ENCODE measurements at places on chromosomes 7 and 10.
A peak's percentile ranks its signal among the peaks of the same experiment; 100 is the strongest.

DNA sequence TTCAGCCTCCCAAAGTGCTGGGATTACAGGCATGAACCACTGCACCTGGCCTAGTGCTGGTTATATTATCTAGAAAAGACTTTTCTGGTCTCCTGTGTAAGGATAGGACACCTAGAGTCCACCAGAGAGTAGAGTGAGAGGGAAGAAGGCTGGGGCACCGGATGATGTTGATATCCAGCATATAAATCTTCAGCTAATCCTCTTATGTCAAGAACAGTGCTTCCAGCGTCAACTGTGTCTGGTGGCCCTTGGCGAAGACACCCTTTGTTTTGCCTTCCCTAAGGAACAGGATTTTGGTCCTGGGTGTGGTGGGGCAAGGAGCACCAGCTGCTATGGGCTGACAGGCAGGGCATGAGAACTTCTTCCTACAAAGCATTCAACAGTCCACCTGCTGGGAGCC, 16.3 kb upstream of the INMT start:
- no peak for DNase-seq

GRCh38 chr7:258476-259190, 31.3 kb upstream of the FOXL3 start:
- DNase-seq, result no peak

DNA sequence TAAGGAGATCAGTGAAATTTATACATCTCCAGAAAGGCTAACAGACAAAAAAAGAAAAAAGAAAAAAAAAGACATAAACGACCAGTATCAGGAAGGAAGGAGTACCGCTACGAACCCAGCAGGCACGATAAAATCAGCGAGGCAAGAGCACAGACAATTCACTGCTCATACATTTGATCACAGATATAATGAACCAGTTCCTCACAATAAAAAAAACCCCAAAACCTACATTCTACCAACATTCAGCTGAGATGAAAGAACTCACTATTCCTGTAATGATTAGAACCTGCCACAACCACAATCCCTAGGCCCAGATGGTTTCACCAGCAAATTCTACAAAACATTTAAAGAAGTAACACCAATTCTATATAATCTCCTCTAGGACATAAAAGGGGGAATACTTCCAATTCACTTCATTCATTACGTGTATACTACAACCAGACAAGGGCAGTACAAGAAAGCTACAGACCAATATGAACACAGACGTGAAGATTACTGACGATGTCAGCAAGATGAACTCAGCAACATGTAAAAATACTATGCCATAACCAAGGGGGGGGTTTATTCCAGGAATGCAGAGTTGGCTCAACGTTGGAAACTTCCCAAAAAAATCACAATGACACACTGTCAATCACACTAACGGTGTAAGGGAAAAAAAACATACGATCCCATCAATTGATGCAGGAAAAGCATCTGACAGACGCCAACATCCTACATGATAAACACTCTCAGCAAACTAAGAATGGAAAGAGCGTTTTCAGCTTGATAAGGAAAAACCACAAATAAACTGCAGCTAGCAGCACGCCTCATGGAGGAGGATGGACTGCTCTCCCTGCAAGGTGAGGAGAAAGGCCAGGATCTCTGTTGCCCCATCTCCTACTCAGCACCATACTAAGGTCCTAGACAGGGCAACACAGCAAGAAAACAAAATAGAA, 256.2 kb downstream of the ELFN1 start:
- DNase-seq, result no peak

DNA sequence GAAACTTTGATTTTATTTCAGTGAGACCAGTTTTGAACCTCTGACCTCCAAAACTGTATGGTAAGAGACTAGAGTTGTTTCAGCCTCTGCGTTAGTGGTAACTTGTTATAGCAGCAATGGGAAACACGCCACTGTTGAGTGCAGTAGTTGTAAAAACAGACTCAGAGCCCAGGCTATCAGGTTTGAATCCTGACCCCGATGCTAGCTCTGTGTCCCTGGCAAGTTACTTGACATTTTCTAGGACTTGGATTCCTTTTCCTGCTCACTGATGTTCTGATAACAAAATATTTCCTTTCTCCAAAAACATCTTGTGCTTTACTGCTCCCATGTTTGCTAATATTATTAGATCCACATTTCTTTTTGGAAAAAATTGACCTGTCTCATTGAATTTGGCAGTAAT, 131.0 kb downstream of the PLXDC2 start:
- no peak for DNase-seq

DNA sequence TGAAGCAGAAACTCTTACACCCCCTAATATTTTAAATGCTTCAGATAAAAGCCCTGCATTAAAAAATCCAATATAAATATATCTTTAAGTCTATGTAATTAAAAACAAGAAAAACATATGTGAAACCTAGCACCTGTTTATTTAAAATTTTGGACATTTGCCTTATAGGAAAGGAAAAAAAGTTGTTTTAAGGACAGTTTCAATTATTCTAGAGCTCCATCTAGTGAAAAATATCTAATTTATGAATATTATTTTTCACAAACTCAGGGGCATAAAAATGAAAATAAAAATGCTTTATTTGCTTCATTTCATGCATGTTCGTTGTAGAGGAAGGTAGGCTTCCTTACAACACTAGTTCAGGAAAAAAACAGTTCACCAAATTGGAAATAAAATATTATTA, 26.1 kb downstream of the ENKUR start:
- no peak for DNase-seq

DNA sequence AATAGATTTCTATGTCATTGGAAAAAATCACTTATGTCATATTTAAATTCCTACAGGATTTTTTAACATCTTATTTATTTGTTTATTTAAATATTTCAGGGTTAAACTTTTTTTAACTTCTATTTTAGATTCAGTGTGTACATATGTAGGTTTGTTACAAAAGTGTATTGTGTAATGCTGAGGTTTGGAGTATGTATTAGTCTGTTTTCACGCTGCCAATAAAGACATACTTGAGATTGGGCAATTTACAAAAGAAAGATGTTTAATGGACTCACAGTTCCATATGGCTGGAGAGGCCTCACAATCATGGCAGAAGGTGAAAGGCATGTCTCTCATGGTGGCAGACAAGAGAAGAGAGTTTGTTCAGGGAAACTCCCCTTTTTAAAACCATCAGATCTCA, 65.4 kb downstream of the MGAM2 start:
- DNase-seq, result no peak

DNA sequence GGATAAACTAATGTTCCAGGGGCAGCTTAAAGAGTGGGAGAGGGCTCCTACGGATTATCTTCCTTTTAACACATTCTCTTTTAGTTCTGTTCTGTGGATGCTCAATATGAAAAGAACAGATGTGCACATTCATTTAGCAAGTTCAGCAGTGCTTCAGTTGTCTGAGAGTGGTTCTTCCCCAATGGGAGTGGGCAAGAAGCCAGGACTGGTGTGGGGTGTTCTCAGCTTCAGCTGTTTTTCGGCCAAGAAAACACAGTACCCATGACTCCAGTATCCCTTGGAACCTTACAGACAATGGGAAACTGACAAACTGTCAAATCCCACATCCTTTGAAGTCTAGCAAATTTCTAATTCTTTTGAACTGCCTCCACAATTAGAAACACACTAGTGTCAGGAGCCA, 71.5 kb upstream of the LRRC17 start:
- DNase-seq, result peak; percentile 18

DNA sequence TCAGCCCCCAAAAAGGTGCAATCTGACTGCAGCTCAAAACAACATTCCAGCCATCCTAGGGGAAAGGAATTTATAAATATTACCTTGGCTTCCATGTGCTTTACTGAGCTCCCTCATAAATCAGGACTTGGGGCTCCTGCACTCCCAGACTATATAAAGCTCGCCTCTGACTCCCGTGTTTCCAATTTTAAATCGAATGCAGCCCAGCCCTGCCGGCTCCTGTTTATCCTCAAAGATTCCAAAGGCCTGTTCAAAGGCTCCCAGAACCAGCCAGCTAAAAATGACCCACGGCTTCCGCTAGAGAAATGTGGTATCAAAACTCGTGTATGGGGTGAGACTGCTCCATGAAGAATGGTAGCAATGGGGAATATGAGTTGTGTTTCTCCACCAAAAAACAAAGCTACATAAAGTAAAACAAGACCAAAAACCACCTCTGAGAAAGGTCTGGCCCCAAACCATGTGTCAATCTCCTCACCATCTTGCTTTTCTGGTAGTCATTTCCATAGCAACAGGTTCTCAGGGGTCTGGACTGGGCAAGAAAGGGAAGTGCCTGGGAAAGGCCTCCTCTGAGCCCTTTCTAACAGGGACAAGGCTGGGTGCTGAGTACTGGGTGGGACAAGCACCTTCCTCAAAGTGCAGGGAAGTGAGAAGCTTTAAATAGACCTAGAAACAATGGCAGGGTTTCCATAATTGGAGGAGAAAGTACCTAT, 5.1 kb downstream of the CALML3 start:
- no peak for DNase-seq

- peak; percentile 21 for DNase-seq
These were observed 96.8 kb downstream of the INPP5A start for GRCh38 chr10:132634241-132634946.

DNA sequence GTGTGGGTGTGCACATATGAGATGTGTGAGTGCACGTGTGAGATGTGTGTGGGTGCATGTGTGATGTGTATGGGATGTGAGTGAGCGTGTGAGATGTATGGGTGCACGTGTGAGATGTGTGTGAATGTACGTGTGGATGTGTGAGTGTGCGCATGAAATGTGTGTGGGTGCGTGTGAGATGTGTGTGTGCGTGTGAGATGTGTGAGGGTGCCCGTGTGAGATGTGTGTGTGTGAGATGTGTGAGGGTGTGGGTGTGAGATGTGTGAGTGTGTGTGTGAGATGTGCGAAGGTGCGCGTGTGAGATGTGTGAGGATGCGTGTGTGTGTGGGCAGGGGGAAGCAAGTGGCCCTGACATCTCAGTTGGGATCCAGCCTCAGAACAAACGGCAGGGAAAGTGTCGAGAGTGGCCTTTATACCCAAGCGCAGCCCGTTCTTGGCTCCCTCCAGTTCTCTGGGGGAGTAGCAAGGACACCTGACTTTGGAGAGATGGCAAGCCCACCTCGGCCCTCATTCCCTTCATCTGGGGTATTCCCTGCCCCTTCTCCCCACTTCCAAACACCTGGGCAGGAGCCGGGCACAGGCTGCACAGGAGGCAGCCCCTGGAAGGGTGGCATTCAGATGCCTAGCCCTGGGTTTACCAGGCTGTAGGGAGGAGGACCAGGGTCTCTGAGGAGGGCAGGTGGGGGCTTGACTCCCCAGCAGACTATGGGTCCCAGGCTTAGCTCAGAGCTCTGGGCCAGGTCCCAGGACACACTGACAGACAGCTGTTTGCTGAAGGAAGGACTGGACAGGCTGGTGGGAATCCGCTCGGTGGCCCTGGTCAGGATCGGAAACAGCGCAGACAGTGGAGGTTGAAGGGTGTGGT, 31.6 kb downstream of the PPIF start:
- DNase-seq, result no peak

DNA sequence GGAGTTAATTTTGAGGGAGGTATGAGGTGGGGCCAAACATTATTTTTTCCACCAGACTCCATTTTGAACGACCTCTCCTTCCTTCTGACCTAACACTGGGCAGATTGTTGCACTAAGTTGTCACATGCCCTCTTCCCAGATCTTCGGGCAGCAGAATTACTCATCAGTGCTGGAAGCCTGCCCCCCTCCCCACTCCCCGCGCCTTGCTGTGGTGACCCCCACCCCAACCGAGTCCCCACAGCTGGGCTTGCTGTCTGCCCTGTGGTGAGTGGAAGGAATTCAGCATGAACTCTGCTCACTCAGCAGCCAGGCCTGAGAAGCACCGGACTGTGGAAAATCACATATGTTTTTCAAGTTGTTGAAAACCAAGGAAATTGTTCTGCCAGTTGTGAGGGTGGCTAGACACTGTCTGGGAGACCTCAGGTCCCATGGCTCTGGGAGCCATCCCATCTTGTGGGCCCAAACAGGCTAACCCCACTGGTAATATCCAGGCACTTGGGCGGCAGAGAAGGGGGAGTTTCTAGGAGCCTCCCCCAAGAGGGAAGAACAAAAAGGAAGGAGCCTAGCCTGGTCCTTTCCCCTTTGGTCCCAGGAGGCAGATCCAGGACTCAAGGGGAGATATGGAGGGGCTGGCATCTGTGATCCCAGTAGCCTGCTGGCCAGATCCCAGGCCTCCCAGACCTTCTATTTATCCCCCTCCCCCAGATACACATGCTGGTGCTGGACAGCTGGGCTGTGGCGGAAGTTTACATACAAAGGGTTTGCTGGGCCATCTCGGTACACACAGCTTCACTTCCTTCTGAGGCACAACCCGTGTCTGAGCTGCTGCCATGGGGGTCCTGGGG, 3.5 kb upstream of the AEBP1 start:
- no peak for DNase-seq

GRCh38 chr10:76031769-76032699, 600.6 kb downstream of the LRMDA start:
- DNase-seq, result peak; percentile 63

DNA sequence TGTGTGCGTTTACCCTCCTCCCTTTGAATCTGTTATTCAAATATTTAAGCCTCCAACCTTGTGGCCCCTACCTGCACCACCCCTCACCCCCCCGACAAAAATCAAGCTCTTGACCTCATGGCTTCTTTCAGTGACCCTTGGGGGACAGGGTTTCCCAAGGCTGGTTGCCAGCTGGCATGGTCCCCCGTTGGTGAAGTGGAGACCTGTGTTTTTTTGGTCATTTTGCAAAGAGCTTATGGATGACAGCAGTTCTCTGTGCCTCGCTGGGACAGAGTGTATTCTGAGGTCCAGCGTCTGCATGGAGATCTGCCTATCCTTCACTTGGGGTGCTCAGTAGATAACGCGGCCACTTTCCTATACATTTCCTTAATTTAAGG, 111.0 kb downstream of the TCF7L2 start:
- no peak for DNase-seq

DNA sequence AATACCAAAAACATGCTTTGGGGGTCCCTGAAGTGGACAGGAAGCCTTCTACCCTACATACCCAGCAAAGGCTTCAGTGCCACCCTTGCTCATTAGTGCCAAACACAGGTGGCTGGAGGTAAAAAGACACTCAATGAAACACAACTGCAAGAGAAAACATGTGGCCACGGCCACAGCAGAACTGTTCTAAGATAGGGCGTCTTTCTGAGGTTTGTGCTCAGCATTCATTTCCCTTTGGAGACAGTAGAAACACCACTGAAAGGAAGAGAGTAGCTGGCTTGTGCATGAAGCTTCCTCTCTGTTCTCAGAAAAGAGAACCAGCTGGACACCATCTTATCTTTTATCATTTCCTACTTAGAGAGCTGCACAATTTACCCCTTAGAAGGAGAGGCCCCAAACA, 143.0 kb downstream of the PLXNA4 start:
- no peak for DNase-seq

DNA sequence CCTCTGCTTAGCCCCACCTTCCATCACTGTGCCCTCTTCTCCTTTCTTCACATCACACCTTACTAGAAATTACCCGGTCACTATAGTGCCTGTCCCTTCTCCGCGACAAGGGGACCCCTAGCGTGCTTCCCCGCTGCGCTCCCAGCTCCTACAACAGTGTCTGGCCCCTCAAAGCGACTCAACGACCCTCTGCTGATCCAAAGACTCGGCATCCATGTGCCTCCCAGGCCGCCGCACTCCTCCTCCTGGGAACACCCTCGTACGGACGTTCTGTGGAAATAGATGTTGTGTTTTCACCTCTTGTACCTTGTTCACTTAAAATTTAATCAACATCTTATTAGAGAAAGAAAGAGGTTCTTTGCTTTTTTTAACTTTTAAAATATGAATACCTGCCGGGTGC, 463.5 kb downstream of the DNAJB6 start:
- no peak for DNase-seq

- no peak for DNase-seq
These were observed 203.5 kb downstream of the HIBADH start for GRCh38 chr7:27459021-27459730.

Data from NCI-H69 (cell line).